Neural crest cell (in vitro differentiated cells): ENCODE measurements at places on chromosomes 6 and 20. TPM values are rescaled to one million over a fixed set of nuclear protein-coding genes. Genes with fewer than 3 reads are reported as not detected.
A peak's percentile ranks its signal among the peaks of the same experiment; 100 is the strongest.

Gene ENPP4
- total RNA-seq = 3.3 and 3.6 TPM in 2 replicates

GRCh38 chr20:49203746-49204145 lies 15.5 kb upstream of the DDX27 start:
- DNase-seq = no peak

DNA sequence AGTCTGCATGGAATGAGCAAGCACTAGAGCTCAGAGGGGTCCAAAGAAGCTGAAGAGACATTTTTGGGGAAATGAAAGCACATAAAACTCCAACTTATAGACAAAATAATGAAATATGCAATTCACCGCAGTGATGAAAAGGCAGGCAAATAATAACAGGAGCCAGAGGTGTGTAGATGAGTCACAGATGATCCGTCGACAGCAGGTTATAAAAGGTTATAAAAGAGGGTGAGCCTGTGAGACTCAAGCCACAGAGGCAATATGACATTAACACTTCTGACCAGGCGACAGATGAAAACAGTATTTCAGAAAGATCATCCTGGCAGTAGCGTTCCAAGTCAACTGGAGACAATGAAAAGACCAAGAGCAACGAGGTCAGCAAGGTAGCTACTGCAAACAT lies 35.8 kb upstream of the ANKRD60 start:
- DNase-seq = no peak

Gene SYCP2
- 1.9 and 2.3 TPM in 2 replicates for total RNA-seq

DNA sequence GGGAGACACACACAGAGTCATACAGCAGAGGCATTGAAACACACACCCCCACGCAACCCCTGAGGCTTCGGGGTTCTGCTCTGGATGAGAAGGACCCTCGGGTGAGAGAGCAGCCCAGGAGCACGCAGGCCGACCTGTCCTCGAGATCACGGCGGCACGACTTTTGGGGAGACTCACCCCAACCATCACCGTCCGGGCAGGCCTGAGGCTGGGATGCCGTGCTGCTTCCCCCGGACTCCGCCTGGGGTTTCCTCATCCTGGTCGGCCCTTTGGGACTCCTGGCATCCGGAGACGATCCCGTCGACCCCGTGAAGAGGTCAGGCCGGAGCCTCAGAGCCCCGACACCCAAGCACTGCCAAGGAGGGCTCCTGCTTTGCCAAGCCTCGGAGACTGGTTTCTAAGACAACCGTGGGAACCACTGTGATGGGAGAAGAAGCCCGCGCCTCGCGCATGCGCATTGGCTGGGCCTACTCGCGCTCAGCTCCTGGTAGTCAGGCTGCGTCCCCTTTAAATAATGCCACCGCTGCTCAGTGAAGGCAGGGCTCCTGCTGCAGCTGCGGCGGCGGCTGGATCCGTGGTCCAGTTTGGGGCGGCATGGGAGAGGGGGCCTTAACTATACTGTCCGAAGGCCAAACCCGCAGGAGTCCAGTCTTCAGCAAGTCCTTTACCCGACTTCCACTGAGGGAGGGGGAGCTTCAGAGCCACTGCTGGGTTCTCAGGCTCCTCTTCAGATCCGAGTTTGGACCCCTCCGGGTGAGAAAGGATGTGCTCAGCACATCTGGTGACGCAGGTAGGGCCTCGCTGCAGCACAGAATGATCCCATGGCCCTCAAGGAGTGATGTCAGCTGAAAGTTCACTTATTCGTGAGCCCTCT lies 171.4 kb upstream of the ZNF337 start:
- peak; percentile 57 for DNase-seq

DNA sequence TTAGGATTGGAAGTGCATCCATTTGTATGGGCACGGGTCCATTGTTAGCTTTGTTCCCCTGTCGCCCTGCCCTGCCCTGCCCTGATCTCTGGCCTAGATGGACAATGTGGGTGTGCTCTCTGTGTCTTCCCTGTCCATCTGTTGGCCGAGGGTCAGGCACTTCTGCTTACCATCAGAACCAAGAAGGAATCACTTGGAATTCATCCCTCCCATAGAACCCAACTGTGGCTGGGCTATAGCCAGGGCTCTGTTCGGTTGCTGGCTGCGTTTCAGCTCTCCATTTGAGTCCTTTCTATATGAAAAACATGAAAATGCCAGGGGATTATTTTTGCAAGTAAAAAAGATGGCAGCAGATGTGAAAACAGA lies 26.6 kb upstream of the TULP4 start:
- peak; percentile 4 for DNase-seq

Gene VSTM2L
- total RNA-seq = 7.3 and 9.3 TPM in 2 replicates

Gene HLA-C
- total RNA-seq = 70.4 and 72.4 TPM in 2 replicates

Gene CLDN20
- total RNA-seq = not detected in 2 replicates

- no peak for DNase-seq
Observed at GRCh38 chr20:5834436-5835005, 84.3 kb downstream of the SHLD1 start.

- DNase-seq = no peak
Observed at GRCh38 chr20:22285555-22285954, 298.8 kb downstream of the FOXA2 start.

GRCh38 chr20:36214684-36215256 lies 21.5 kb upstream of the AAR2 start:
- DNase-seq = no peak

Gene MATN4
- total RNA-seq = 0.18 TPM in 1 of 2 replicates, not detected in the other

Gene EDN3
- 0.20 and 0.28 TPM in 2 replicates for total RNA-seq

DNA sequence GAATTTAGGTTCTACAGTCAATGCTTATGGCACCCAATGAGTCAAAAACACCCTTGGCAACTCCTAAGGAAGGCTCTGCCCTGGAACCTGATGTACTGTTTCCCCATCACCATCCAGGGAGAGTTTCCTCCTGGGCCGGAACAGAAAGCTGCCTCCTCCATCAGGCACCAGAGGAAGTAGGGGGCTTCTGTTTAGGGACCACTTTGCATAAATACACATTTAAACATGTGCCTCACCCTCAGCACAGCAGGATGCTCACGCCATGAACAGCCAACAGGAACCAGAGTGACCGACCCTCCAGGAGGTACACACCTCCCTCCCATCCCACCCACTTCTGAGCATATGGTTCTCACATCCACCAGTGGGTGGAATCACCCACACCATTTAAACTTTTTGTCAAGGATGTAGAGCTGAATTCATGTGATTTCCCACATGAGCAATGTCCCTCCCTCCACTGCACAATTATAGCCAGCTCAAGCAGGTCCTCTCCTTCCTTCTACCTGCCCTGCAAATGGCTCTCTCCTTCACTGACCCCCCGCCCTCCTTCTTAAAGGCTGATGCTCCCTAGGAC lies 14.8 kb downstream of the DDRGK1 start:
- DNase-seq = no peak
